Stimulated activated CD4-positive, alpha-beta T cell treated with anti-CD3 and anti-CD28 coated beads, Interleukin-15, amount 100 ng/mL, for 1 hour (primary cell): ENCODE measurements at places on chromosomes 16 and 17.

- DNase-seq: no peak
Measured at GRCh38 chr17:56866496-56866895, 32.5 kb downstream of the DGKE start.

- DNase-seq: no peak
Measured at GRCh38 chr16:88856122-88856827, 472 bp downstream of the GALNS start.

DNA sequence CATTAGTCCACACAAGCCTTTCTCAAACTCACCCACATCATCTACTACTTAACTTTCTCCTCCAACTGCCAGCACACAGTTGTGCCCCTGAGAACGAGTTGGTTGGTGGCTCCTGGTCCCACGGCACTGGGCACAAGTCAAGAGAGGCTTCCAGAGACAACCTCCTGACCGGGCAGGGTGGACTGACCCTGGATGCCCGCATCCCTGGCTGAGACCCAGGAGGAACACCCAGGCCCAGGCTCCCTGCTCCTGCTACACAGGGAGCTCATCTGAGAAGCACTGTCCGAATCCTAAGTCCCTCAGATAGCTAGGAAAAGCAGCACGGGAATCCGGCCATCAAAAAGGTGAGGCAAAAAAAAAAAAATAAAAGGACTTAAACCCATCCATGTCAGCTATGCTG lies 29.0 kb downstream of the WDR45B start:
- DNase-seq: no peak

- DNase-seq: no peak
Measured at GRCh38 chr17:45384047-45384788, 48.5 kb downstream of the ARHGAP27 start.

GRCh38 chr17:80625627-80626026 lies 81.0 kb downstream of the RPTOR start:
- no peak for DNase-seq

GRCh38 chr16:48576927-48577326 lies 33.1 kb downstream of the N4BP1 start:
- no peak for DNase-seq

DNA sequence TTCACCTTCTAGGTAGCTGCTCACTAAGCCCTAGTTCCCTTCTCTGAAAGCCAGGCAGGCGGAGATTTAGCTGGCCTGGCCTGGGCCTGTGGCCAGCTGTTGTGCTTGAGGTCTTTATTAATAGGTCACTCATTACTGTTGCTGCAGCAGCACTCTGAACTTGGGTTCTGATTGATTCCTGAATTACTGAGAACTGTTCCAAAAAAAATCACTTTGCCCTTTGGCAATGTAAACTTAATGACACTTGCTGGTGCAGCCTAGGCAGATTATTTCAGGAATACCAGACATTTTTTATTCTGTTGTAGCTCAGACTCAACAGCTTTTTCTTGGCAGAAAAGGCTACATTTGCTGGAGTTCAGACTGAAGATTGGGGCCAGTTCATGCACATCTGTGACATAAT lies 2.7 kb downstream of the TOM1L1 start:
- DNase-seq: no peak

DNA sequence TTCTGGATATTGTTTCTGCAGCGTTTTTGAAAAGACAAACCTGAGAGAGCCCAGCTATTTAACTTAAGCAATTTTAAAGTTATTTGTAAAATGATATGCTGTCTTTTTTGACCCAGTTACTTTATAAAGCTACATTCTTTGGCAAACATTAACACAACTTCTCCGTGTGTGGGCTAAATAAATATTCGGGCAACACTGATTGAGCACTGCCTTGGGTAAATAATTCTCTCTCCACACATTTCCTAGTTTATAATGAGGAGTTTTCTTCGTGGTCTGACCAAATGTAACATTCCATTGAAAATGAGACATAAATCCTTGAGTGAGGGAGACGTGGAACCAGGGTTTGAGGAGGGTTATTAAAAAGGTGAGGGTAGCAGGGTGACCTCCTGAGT lies 142.8 kb downstream of the WWOX start:
- no peak for DNase-seq

DNA sequence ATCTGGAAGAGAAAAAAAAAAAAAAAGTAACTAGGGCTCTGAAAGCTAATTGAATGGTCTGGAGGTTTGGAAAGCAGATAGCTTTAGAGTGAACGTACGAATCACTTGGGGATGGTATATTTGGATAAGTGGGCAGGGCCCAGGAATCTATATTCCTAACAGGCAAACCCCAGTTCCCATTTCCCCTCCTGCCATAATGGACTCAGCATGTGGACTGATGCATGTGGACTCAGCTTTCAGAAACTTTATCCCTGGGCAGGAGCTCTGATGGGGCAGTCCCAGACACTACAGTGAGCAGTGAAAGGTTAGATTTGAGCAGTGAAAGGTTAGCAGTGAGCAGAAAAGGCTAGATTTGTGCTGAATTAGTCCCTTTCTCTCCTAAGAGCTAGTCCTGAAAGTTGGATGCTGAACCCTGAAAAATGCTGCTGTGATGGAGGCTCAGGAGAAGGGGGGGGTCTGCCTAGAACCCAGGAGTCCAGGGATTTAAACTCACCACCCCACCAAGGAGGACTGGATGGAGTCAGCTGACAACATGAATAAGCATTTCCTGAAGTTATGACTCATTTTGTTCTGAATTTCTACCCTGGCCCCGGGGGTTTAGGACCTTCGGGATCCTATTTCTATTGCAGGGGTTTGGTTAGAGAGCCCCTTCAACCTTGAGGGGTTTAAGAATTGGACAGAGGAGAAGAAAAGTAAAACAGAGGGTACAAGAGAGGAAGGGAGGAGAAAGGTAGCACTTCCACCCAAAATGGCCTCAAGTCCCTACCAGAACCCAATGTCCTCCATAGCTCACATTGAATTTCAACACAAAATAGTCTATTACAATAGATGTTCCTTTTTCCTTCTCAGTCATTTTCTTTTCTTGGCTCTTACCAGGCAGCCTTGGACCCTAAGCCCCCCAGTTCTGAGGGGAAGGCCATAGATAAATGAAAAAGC lies 10.3 kb upstream of the FZD2 start:
- DNase-seq: no peak

- no peak for DNase-seq
Measured at GRCh38 chr16:35398180-35398579, 1938.8 kb downstream of the TP53TG3F start.

GRCh38 chr17:76199469-76199868 lies 40.8 kb downstream of the RNF157 start:
- DNase-seq: peak; percentile 35

- peak; percentile 31 for DNase-seq
Measured at GRCh38 chr17:76772842-76773525, 35.1 kb downstream of the MFSD11 start.

DNA sequence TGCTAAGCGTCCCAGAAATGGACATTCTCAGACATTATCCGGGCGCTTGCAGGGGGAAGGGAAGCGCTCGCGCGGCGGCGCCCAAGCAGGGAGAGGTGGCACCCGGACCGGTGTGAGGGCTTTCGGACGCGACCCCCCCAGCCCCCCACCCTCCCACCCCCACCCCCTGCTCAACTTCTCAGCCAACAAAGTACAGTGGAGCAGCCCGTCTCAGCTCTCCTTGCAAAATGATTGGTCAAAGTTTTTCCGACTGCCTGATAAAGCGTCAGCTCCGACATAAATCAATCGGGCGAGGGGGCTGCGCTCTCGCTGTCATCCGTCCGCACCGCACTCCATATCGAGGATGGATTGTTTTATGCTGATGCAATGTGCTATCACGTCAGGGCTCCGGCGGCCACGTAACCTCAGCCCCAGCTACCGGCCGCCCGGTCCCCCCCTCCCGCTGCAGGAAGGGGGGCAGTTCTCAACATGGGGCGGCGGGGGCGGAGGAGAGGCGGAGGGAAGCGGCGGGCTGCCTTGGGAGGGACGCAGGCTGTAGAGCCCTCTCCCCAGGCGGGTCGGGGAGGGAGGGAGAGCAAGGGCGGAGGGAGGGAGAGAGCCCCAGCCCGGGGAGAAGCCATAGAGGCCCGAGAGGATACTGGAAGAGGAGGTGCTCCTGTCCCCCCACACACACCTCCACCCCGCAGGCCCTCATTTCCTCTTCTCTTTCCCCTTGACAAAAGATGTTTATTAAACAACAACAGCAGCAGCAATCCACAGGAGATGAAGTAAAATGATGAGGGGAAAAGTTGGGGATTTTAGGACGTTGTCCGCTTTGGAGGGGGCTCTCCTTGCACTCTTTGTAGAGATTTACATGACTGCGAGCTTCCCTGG lies at the start of gene HOXB9:
Gene HOXB9 (minus strand): TSS at position 114 of the 873 bp plus-strand sequence. CDS start 89 bp downstream, at position 25.
- DNase-seq: no peak

DNA sequence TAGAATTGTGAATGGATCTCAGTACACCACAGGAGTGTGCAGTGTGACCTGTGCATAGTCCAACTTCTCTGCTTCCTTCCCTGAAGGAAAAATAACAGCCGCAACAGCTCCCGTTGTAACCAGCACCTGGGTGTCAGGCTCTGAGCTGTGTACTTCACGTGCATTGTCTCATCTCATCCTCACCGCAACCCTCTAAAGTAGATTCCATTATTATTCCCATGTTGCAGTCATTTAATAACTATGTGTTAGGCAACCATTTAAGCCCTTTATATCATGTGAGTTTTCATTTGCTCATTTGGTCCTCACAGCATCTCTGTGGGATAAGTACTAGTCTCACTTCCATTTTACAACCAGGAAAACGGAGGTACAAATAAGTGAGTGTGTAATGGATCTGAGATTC lies 247.0 kb upstream of the MAF start:
- no peak for DNase-seq

DNA sequence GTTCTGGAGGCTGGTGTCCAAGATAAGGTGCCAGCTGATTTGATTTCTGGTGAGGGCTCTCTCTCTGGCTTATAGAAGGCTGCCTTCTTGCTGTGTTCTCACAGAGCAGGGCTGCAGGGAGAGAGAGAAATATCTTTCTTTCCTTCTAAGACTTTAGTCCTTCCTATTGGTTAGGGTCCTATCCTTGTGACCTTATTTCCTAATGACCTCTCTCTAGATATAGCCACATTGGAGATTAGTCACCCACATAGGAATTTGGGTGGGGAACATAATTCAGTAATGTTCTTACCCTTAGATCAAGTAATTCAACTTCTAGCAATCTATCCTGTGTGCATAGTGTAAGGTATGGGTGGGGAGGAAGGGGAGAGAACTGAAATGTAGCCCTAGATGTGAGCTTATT lies 18.0 kb upstream of the ABCA5 start:
- DNase-seq: no peak

- DNase-seq: no peak
Measured at GRCh38 chr17:36608794-36609497, 7.6 kb downstream of the MRM1 start.

DNA sequence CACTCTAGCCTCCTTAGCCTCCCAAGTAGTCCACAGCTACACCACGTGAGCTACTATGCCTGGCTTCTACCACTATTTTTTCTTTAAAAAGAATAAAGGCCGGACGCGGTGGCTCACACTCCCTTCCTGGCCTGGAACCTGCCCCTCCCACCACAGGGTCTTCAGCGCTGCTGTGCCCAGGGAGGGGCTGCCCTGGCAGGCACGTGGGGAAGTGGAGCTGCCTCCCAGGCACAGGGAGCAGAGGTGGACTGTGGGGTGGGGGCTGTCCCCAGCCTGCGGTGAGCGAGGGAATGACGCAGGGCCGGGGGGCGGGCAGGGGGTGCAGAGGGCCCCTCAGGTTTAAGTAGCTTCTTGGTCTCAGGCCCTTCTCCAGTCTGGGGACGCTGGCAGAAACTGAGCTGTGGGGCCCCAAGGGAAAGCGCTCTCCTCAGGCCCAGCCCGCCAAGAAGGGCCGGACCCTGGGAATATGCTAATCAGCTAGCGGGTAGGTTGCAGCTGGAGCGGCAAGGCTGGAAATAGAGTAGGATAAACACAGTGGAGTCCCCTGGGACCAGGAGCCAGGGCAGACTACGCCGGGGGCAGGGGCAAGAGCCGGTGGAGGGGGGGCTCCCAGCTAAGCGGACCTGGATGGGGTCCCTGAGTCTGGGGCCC lies 46.8 kb downstream of the TIMM22 start:
- DNase-seq: no peak

DNA sequence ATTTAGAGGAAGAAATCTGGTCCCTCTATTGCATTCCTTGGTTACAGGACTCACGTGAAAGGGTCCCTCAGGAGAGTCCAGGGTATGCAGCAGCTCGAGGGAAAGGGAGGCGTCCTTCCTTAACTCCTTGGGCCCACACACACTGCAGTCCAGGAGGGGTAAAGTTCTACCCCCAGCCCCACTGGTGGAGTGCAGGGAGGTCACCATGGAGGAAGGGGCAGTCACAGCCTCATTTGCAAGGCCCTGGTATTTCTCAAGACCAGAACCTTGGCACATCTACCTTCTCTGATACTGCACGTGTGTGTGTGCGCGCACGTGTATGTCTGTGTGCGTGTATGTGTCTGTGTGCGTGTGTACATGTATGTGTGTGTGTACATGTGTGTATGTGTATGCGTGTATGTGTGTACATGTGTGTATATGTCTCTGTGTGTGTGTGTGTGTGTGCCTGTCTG lies 11.1 kb downstream of the HIC1 start:
- DNase-seq: no peak

GRCh38 chr17:45995627-45996270 lies 3.3 kb upstream of the STH start:
- DNase-seq: no peak

DNA sequence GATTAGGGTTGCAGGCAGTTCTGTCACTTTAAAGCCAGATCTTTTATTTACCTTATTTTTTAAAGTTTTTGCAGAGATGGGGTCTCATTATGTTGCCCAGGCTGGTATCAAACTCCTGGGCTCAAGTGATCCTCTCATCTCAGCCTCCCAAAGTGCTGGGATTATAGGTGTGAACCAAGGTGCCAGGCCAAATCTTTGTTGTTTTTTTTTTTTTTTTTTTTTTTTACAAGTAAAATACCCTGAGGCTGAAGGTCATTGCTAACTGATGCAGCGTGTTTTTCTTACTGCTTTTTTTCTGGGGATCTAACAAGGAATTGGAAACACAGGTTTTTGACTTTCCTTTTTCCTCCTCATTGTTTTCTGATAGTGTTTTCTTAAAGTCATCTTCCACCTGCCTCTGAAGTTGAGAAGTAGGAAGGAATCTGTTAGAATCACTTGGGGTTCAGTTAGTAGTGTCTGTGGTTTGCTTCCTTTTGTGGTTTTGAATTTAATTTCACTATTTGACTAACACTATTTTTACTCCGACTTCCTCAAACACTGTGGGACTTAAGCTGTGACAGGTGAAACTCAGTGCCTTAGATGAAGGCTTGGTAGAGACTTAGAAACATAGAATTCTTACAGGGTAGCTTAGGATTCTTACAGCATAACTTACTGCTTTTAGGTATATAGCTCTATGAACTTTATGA lies 22.2 kb downstream of the CLTC start:
- no peak for DNase-seq

DNA sequence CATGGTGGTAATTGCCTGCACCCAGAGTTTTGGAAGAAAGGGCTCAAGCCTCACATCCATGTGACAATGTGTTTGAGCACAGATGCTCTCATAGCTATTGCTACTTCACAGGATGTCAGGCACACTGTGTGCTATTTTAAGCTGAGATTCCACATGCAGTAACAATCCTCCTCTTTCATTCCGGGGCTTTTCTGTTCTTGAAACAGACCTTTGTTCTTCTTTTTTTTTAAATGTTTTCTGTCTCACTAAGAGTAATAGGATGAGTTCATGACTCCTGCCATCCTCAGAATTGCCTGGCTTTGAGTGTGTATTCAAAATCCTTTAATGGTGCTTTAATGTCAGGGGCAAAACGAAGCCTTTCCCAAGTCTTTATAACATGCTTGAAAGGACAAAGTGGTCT lies 198.9 kb downstream of the ABCC12 start:
- no peak for DNase-seq

GRCh38 chr17:83092186-83092585 lies 12.8 kb downstream of the METRNL start:
- DNase-seq: no peak
